ENCODE measurements at places on chromosomes 2 and 18. TPM values are rescaled to one million over a fixed set of nuclear protein-coding genes. Genes with fewer than 3 reads are reported as not detected.

Gene C2orf78
- total RNA-seq = not detected

Gene REG3G
- total RNA-seq = not detected

Gene NEURL3
- 0.45 TPM for total RNA-seq

Gene INHA
- 0.86 TPM for total RNA-seq

Gene POU3F3
- not detected for total RNA-seq
